Stimulated activated naive CD8-positive, alpha-beta T cell treated with anti-CD3 and anti-CD28 coated beads, Interleukin-15, amount 100 ng/mL, for 72 hours (primary cell): ENCODE measurements at places on chromosomes 6 and 20.

DNA sequence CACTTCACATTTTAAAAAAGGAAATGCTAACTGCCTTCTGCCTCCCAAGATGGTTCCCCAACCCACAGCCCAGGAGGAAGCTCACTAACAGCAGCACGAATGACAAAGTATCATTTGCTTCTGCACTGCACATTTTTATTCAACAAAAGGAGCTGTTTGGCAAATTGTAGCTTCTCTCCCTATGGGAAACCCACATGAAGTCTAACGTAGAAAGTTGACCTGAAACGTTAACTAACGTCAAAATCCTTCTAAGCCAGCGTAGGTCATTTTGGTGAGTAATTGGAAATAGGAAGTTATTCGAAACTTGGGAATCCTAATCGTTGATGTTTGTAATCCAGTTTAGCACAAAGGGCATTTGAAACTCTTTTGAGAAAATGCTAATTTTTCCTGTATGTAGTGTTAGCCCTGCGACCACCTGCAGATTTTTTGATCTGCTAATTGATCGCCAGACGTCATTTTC, 2.9 kb downstream of the SALL4 start:
- DNase-seq = no peak

GRCh38 chr6:39339868-39340550, 17.5 kb upstream of the KCNK16 start:
- DNase-seq = no peak

DNA sequence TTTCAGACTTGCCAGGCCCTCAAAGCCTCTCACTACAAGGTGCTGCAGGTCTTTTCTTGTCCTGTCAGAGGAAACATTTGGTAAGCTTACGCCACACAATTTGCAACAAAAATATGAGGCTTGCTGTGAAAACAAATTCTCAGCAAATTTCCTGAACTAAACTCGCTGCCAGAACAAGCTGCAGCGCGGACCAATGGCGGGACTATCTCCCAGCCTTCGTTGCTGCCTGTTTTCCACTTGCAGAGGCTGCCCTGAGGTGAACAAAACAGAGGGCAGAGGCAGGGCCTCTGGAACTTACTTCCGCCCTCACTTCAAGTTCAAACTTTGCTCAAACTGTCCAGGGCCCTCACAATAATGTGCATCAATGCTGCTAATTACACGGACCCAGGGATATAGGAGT, 12.4 kb downstream of the UQCC2 start:
- no peak for DNase-seq

DNA sequence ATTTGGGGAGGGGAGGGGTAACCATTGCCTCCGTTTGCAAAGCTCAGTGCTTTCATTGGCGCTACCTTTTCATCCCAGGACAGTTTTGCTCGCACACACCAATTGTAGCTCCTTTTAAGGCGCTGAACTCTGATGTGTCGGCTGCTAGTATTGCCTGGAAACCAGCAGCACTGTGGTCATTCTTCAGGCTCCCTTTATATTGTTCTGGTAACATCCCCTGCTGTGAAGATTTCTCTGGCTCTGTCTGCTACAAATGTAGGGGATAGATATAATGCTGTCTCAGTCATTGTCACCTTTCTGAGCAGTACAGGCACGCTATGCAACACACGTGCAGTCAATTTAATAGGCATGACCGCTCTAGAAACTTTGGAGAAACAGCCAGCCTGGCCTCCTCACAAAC, 172.9 kb upstream of the SASH1 start:
- no peak for DNase-seq

- DNase-seq = no peak
Observed at GRCh38 chr6:79149884-79150283, 71.8 kb upstream of the PHIP start.

- DNase-seq = no peak
Observed at GRCh38 chr6:75436869-75437268, 56.7 kb downstream of the FILIP1 start.

- DNase-seq = no peak
Observed at GRCh38 chr6:37168163-37168758, 1.7 kb upstream of the PIM1 start.

DNA sequence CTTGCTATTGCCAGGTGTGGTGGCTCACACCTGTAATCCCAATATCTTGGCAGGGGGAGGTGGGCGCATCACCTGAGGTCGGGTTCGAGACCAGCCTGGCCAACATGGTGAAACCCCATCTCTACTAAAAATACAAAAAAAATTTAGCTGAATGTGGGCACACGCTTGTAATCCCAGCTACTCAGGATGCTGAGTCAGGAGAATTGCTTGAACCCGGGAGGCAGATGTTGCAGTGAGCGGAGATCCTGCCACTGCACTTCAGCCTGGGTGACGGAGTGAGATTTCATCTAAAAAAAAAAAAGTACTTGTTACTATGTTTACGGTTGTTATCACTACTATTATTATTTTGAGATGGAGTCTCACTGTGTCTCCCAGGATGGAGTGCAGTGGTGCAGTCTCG, 3.0 kb downstream of the PPT2 start:
- DNase-seq = no peak

GRCh38 chr6:11622156-11622555, 84.6 kb downstream of the TMEM170B start:
- DNase-seq = no peak

DNA sequence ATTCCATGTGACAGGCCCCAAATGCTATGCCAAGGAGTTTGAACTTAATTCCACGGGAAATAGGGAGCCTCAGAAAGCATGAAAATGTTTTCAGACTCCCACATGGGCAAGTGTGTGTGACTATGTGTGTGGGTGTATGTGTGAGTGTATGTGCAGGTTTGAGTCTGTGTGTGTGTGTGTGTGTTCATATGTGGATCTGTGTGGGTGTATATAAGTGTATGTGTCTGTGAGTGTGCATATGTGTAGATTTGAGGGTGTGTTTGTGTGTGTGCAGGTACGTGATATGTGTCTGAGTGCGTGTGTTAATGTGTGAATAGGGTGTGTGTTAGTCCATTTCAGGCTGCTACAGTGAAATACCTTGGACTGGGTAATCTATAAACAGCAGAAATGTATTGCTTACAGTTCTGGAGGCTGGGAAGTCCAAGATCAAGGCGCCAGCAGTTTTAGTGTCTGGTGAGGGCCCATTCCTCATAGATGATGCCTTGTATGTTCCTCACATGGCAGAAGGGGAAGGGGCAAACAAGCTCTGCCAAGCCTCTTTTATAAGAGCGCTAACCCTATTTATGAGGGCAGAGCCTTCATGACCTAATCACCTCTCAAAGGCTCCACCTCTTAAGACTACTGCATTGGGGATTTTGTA, 181.1 kb upstream of the TAB2 start:
- no peak for DNase-seq

GRCh38 chr20:57579898-57580447, 19.1 kb downstream of the PCK1 start:
- no peak for DNase-seq

GRCh38 chr6:56772737-56773184, 130.1 kb upstream of the DST start:
- DNase-seq = no peak

- no peak for DNase-seq
Observed at GRCh38 chr20:1825507-1825906, 69.7 kb upstream of the SIRPA start.

DNA sequence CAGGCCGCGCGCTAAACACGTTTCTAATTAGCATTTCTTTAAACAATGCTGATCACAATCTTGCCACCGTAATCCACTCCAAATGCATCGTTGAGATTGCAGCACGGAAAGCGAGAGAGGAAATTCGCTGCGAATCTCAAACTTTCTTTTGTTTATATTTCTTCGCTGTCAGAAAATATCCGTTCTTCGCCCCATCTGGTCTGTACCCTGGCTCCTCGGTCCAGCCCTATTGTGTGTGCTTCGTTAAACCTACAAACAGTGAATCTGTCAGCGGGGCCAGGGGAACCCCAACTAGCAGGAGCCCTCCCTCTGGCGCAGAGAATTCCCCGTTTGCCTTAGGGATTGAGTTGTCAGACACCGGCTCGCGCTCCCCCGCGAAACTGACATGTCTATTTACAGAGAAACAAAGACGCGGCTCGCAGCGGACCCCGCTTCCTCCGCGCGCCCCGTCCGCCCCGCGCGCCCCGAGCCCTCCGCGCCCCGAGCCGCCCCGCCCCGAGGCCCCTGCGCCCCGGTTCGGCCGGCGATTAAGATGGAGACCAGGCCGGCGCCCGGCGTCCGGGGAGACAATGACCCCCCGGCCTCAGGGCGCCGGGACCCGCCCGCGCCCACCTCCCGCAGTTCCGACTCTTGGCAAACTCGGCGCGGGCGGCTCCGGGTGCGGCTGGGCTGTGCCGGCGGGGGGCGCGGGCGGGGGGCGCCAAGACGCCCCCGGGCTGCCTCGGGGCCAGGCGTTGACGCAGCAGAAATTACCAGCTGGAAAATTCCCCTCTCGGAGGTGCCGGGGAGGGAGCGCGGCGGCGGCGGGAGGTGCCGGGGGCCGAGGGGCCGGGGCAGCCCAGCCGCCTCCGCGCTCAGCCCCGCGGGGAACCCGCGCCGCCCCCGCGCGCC, 874 bp downstream of the ZBTB46 start:
- DNase-seq = no peak

DNA sequence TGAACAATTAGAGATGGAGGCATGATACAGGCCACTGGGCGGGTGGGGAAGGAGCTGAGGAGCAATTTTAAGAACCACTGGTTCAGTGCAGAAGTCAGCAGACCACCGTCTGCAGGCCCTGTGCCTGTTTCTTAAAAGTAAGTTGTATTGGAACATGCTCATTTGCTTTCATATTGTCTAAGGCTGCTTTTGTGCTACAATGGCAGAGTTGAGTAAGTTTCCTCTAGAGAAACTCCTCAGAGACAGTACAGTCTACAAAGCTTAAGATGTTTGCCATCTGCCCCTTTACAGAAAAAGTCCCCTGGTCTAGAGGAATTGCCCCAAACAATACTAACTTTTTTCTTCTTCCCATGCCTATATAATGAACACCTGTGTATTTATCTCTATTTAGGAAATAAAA, 28.5 kb upstream of the UBE2J1 start:
- DNase-seq = no peak
